Fibroblast of skin of left quadriceps (primary cell): ENCODE measurements at places on chromosomes 4 and X.

- no peak for DNase-seq
Measured at GRCh38 chrX:44802613-44803012, 41.2 kb upstream of the DUSP21 start.

DNA sequence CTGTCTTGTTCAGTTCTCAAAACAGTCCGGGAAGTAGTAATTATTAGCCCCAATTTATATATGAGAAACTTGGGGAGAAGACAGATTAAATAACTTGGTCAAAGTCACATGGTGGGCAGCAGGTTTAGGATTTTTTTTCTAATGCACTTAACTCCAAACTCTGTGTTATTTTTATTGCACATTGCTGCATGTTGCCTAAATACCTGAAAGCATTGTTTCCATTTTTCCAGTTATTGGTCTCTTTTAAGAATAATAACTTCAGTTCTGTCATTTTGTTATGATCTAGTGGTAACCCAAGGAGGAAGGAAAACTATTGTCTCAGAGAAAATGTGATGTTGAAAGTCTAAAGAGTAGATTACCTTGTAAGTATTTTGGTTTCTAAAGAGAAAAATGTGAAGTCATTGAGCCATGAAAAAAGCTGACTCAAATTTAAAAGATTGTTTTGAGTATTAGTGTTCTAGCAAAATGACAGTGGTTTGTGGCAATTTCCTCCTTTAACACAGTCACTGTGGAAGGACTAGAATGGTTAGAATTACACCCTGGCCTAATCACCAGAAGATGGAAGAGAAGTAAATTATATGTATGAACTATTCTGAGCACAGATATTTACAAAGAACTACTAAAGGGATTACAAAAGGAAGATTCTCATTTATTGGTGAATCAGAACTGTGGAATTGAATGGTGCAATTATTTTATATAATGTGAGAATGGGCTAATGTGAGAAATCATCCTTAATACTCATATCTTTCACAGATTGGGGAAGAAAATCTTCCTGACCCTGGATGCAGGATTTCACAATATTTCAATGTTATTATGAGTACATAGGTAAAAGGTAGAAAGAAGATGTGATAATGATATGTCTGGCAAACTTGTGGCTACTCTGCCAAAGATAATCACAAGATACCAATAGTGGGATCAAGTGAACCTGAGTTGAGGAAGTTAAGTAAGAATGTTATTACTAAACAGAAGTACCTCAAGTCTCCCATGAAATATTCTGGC lies 21.7 kb upstream of the CXCL8 start:
- DNase-seq: peak; percentile 39

GRCh38 chr4:42480717-42481116 lies 83.4 kb downstream of the SHISA3 start:
- peak; percentile 29 for DNase-seq

DNA sequence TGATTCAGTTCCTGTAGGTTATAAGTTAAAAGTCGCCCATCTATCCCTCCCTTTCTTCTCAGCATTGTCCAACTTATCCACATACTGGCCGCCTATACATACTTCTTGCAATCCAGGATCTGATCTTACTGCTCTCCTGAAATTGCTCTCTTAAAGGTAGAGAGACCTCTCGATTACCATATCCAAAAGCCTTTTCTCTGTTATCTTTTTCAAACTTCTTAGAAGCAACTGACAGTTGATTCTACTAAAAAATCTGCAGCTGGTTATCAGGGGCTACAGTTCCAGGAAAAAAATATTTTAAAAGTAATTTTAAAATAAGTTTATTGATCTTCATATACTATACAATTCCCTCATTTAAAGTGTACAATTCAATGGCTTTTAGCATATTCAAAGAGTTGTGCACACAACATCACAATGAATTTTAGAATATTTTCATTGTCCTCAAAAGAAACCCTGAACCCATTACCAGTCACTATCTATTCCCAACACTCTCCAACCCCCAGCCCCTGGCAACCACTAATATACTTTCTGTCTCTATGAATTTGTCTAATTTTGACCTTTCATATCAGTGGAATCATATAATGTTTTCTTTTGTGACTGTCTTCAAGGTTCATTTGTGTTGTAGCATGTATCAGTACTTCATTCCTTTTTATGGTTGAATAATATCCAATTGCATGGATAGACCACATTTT lies 102.0 kb downstream of the HDAC8 start:
- DNase-seq: no peak
